ENCODE measurements at places on chromosomes 12 and 14.

GRCh38 chr12:29725587-29726320 is 58.0 kb downstream of the TMTC1 start:
- peak; percentile 14 for DNase-seq

DNA sequence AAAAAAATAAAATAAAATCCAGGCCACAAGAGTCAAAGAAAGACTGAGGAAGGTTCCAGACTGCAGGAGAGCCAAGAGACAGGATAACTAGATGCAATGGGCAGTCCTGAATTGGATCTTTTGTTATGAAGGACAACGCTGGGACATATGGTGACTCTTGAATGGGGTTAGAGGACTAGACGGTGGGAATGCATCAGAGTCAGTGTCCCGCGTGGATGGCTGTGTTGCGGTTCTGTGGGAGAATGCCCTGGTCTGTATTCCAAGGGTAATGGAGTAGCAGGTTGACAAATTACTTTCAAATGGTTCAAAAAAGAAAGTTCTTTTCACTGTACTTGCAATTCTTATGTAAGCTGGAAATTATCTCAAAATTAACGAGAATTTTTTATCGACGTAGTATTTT is 20.1 kb downstream of the SSH1 start:
- DNase-seq = no peak

- DNase-seq = no peak
Observed at GRCh38 chr12:116339062-116339461, 61.6 kb upstream of the MED13L start.

DNA sequence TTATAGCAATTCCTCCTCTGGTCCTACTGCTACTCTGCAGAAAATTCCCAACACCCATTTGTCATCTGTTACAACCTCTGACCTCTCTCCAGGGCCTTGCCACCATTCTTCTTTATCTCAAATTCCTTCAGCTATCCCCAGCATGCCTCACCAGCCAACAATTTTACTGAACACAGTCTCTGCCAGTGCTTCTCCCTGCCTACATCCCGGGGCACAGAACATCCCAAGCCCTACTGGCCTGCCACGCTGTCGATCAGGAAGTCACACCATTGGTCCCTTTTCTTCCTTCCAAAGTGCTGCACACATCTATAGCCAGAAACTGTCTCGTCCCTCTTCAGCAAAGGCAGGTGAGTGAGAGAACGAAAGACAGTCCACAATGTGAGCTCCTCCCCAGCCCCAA is 122.1 kb downstream of the TTLL5 start:
- DNase-seq = no peak

GRCh38 chr14:95163666-95164065 is 6.3 kb upstream of the DICER1 start:
- DNase-seq = no peak

GRCh38 chr12:54159140-54159539 is 29.6 kb downstream of the SMUG1 start:
- no peak for DNase-seq

GRCh38 chr12:78403681-78404080 is 460.9 kb upstream of the SYT1 start:
- no peak for DNase-seq

DNA sequence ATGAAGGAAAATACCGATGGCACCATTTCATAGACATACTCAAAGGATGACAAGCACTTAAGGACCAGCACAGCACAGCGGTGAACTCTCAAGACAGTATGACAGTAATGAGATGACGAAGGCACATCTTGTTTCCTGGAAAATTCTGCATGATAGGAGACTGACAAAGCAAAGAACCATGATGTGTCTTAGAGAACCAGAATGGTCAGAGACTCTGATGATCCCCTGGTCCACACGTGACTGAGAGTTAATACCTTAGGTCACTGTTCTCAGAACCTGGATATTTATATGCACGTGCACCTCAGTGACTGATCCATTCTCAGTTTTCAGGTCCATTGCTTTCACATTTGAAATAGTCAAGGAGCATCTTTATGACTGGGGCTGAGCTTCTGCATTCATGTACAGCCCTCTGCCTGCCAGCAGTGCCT is 35.3 kb downstream of the PROX2 start:
- DNase-seq = no peak

DNA sequence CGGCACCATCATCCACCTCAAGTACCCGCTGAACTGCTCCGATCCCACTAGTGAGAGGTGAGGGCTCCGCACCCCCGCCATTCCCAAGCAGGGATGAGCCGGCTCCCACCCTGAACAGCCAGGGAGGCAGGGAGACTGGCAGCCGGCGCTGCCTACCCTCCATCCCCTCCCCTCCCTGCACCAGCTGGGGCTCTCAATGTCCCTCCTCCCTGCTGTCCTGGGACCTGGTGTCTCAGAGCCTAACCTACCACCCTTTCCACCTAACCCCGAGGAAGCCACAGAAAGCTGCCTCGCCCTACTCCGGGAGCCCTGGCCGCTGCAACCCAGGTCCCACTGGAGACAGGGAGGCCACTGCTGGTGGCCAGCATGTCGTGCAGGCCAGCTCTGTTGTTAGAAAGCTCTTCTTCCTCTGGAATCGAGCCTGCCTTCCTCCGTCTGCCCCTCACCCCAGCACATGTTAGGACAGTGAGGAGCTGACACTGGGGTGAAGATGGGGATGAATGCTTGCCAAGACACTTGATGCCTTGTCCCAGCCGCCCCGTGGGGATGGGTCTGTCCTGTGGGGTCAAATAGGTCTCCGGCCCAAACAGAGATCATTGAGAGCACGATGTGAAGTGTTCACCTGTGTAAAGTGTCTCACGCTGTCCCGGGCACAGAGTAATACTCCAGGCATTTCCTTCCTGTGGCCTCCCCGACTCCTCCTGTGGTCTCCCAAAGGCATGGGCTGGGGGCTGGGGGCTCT is 1.1 kb downstream of the PTPN6 start:
- no peak for DNase-seq

DNA sequence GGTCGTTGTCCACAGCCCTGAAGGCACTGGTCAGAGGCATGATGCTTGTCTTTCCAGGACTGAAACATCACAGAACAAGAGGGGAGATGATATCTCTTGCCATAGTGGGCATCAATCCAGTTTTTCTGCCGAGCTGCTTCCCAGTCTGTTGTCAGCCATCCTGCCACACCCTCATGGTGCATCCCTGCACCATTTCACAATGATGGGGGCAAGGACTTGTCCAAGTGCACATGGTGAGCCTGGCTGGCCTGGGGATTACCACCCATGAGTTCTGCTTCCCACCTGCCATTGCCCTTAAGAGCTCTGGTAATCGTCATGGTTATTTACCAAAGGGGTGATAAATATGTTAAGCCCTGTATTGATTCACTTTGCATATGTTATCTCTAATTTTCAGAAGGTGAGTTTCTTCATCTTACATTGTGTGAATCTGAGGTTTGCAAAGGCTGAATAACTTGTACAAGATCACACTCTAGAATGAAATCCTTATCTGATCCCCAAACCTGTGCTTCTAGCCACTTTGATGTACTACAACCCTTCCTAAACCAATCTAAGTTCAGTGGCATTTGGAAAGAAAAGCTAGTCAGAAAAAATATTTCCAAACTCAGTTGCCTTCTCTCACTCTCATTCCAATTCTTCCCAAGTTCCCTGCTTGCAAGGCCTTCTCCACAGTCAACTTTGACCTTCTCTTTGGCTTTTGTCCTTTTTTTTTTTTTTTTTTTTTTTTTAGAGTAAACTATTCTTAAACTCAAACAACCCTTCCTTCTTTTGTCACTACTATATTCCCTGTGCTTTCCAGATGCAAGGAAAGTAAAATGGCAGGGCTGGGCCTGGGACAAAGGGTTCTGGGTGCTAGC is 2.3 kb downstream of the AVIL start:
- no peak for DNase-seq

GRCh38 chr14:68661226-68662225 is 131.3 kb downstream of the ZFP36L1 start:
- no peak for DNase-seq

DNA sequence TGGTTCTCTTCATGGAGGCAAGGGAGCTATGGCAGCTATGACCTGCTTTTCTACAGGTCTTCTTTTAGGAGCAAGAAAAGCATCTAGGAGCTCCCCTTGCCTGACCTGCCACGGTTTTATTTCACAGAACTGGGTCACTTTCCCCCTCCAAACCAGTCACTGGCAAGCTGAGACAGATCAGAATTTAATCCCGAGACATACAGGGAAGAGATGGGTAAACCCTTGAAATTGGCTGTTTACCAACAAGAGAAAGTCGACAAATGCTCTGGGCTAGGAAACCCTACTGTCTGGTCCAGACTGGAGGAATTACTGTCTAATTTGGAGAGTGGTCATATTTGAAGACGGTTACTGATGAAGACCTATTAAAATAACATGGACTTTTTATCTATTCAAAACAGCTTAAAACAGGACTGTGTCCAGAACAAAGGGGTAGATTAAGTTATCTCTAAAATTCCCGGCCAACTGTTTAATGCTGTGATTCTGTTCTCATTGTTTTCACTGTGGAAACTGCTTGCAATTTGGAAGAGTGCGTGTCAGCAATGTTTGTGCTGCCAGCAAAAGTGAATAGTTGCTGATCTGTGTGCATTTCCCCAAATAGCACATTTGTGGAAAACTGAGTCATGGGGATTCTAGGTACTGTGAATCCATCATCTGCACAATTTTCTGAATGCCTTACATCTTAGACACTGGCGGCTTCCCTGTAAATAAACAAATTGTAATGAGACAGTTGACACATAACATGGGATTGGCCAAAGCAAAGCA is 73.4 kb upstream of the EEA1 start:
- no peak for DNase-seq

- no peak for DNase-seq
Observed at GRCh38 chr14:68599896-68600610, 192.8 kb downstream of the ZFP36L1 start.

DNA sequence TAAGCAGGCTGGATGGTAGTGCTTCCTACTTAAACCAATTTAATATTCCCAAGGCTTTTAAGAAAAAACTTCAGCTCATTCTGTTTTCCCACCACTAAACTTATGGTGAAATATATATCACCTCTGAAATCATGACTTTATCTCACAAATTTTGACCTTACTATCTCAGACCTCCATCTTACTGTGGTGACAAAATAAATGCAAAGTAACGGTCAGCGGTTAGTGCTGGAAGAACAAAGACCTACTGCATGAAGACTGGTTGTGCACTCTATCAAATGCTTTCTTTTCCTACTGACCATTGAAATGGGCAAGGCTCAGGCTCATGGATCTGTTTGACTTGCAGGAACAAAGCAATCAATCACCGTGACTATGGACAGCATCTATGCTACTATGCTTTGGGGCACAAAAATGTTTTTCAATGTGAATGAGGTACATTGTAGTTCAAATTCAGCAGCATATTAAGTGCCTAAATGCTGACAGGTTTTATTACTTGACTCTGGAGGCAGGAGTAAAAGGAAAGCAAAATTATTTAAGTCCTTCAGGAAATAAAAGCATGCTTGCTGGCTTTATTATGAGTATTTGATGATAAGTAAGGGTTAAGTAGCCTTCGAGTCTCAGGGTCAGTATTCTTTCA is 43.1 kb upstream of the GTF2A1 start:
- DNase-seq = no peak

GRCh38 chr12:42589465-42590329 is at the start of gene PRICKLE1:
Gene PRICKLE1 (minus strand): TSS chr12:42589746. CDS start chr12:42472516, 117,230 bp downstream.
- DNase-seq = no peak

Measured in prostate gland (tissue), 2 donors.